ENCODE measurements at places on chromosomes 16 and 17. TPM values are rescaled to one million over a fixed set of nuclear protein-coding genes. Genes with fewer than 3 reads are reported as not detected.
A peak's percentile ranks its signal among the peaks of the same experiment; 100 is the strongest.

GRCh38 chr17:50194140-50194933 lies 7.1 kb downstream of the COL1A1 start:
- H3K27ac ChIP-seq: no peak overlapping the region
- DNase-seq: no peak
- H3K36me3 ChIP-seq: no peaks in the 10 kb centered on the region

GRCh38 chr17:40873801-40874200 lies 6.8 kb upstream of the KRT12 start:
- no peak overlapping the region for H3K4me3 ChIP-seq
- H3K4me1 ChIP-seq: no peaks in the 10 kb centered on the region
- no peaks in the 10 kb centered on the region for H3K36me3 ChIP-seq
- H3K27ac ChIP-seq: no peak overlapping the region
- no peaks in the 10 kb centered on the region for H3K27me3 ChIP-seq

DNA sequence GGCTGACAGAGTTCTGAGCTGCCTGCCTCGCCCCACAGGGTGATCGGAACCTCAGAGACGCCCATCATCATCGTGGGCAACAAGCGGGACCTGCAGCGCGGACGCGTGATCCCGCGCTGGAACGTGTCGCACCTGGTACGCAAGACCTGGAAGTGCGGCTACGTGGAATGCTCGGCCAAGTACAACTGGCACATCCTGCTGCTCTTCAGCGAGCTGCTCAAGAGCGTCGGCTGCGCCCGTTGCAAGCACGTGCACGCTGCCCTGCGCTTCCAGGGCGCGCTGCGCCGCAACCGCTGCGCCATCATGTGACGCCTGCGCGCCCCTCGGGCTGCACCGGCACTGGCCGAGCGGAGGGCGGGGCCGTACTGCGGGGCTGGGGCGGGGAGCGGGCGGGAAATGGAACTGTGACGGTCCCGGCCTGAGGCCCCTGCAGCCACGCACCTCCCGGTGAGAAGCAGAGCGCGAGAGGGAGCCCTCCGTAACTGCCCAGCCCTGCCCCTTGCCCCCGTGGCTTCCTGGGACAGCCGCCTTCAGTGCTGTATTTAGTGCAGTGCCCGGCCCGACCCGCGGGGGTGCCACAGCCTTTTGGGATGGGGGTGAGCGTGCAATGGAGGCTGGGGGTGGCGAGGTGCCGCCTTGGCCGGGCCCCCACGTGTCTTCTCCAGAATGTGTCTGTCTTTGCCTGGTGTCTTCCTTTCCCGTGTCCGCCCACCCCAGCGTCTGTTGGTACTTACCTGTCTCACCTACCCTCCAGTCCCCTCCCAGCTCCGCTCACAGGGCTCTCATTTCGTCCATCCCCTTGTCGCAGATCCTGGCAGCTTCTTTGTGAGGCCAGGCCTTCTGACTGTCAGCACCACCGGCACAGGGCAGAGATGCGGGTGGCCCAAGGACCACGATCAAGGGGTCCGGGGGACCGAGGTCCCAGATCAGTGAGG lies 9.8 kb downstream of the RASL10B start:
- H3K27me3 ChIP-seq: peaks cover 61% of the 10 kb centered on the region
- no peak for DNase-seq
- no peaks in the 10 kb centered on the region for H3K36me3 ChIP-seq
- no peak overlapping the region for H3K27ac ChIP-seq

DNA sequence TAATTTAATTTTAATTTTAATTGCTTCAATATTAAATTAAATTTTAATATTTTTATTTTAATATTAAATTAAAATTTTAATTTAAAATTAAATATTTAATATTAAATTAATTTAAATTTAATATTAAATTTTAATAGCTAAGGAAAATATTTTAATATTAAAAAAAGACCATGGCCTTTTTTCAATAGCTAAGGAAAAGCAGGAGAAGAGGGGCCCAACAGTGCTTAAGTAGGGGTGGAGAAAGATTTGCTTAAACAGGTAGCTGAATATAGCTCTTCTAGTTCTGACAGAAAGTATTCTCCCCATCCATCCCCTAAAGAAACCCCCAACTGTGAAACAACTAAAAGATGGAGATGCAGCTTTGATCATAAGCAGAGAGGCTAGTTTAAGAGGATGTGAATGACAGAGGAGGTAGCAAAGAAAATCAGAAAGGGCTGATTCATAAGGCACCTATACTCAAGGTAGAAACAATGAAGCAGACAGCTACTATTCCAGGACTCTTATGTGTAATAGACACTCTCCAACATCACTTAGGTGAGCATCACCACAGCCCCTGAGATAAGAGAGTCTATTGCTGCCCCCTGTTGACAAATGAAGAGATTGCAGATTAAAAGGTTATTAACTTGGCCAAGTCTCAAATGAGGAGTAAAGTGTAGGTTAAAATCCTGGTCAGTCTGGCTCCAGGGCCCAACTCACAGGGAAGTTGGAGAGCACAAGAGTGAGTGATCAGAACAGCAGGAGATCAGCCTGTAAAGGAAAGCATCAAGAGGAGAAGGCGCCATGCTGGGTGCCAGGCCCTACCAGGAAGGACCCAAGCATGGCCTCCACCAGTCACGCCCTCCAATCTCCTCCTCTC lies 7.8 kb upstream of the RNASEK start:
- no peak overlapping the region for H3K27ac ChIP-seq
- no peak overlapping the region for H3K4me3 ChIP-seq
- DNase-seq: no peak
- no peaks in the 10 kb centered on the region for H3K27me3 ChIP-seq
- H3K4me1 ChIP-seq: no peaks in the 10 kb centered on the region
- peaks cover 10% of the 10 kb centered on the region for H3K36me3 ChIP-seq

DNA sequence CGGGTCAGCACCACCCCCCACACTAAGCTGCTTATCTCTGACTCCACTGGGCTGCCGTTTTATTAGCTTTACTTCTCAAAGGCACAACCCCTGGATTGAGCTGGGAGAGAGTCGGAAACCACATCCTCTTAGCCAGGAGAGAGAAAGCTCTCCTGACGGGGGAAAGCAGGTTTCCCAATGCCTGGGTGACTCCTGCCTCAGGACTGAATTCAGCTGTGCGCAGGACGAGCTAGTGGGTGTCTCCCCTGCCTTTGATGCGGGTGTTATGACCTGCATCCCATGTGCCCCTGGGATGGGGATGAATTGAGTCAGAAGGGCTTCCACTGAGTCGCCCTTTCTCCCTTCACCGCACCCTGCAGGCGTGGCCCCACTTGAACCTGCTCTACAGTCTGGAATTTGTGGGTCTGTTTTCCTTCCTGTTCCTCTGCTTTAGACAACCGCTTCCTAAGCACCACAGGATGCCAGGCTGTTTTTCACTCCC lies 819.2 kb upstream of the EEF2KMT start:
- H3K4me1 ChIP-seq: no peaks in the 10 kb centered on the region
- no peak for DNase-seq
- H3K27ac ChIP-seq: no peak overlapping the region
- H3K27me3 ChIP-seq: no peaks in the 10 kb centered on the region
- H3K4me3 ChIP-seq: no peak overlapping the region

DNA sequence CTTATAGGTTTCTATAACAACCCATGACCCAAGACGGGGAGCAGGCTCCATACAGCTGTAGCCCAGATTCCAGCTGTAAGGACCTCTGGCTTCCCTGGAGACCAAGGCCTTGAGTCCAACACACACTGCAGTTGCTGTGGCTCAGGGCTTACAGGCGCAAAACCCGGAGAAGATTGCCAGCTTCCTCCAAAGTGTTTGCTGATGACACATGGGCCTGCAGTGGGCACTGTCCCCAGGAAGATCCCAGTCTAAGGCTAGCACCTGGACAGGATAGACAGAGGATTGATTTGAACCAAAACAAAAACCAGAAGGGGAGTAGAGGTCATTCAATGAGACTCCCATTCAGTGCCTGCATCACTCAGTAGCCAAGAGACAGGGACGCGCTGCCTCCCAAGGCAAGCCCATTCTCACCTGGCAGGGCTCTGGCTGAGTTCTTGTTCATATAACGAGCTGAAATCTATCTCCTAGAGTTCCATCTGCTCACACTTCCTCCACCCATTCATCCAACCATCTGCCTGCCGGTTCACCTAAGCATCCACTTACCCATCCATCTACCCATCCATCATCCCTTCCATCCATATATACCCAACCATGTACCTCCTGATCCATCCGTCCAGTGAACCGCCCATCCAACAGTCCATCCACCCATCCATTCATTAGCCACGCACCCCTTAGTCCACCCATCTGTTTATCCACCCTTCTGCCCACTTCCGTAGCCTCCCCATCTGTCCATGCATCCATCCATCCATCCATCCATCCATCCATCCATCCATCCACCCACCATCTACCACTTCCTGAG lies 10.2 kb downstream of the RAB11FIP4 start:
- H3K4me3 ChIP-seq: no peak overlapping the region
- H3K27ac ChIP-seq: no peak overlapping the region
- H3K27me3 ChIP-seq: no peaks in the 10 kb centered on the region
- no peak for DNase-seq
- H3K4me1 ChIP-seq: no peaks in the 10 kb centered on the region
- H3K36me3 ChIP-seq: no peaks in the 10 kb centered on the region

DNA sequence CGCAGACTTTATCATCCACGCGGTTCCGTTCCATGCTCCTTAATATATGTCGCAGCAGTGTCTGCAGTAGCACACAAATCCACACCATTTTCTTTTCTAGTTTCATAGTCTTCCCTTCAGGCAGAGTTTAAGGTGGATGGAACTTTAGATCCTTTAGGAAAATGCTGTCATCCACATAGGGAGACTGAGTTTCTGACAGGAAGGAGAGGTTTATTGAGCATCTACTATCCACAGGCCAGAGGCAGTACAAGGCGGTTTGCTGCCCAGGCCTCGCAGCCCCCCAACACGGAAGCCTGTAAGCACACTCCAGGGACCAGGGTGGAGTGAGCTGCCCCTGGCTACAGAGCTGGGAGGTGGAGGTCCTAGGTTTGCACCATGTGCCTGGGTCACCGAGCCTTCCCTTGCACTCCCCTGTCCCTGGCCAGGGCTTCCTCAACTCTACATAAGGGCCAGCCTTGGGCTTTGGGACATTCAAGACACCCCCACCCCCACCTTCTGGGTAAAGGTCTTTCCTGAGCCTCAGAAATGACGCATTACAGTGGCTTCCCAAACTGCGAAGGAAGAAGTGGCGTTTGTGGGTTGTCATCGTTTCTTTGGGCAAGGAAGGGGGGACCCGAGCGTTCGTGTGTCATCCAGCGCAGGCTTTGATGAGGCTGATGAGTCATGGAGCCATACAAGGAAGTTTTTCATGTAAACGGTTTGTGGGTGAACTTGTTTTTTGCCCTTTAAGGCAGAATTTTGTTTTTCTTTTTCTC lies 146.5 kb upstream of the PLCG2 start:
- H3K27ac ChIP-seq: peak overlapping the region; percentile 89
- DNase-seq: peak; percentile 68
- no peak overlapping the region for H3K4me3 ChIP-seq
- peaks cover 3% of the 10 kb centered on the region for H3K36me3 ChIP-seq
- no peaks in the 10 kb centered on the region for H3K27me3 ChIP-seq

GRCh38 chr16:86354641-86355513 lies 155.4 kb upstream of the FOXF1 start:
- no peaks in the 10 kb centered on the region for H3K27me3 ChIP-seq
- DNase-seq: no peak
- no peaks in the 10 kb centered on the region for H3K4me1 ChIP-seq
- no peaks in the 10 kb centered on the region for H3K36me3 ChIP-seq

DNA sequence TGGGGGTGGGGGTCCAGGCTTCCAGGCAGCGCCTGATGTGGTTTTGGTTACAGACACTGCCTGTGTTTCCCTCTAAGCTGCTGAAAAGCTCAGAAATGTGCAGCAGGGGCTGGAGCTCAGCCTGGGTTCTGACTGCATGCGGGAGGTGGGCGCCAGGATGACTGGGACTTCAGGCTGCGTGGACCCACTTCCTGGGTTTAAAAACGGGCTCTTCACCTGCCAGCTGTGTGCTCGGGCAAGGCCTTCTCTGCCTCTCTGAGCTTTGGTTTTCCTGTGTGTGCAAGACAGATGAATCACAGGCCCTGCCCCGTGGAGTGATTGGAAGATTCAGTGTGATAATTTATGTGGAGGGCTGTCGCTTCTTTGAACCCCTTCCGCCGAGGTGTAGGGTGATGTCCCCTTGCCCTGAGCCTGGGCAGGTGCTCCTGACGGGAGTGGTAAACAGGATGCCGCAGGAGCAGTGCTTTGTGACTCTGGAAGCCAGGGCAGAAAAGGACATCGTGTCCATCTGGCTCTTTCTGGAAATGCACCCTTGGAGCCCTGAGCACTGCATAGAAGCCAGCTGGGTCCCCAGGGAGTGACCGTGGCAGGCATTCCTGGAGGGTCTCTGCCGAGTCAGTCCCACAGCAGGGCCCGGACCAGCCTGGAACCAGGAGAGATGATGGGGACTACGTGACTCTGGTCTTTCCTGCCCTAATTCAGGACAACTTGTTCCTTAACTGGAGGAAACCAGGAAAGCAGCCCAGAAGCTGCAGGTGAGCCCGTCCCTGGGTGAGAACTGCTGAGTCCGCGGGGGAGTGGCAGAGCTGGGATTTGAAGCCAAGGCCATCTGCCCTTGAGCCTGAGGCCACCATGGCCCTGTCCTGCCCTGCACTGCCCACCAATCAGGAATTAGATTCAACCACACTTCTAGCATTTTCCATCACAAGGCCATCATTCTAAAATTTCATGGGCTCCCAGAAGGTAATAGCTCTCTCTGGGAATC lies 28.5 kb upstream of the SLC7A5 start:
- H3K27me3 ChIP-seq: no peaks in the 10 kb centered on the region
- H3K4me1 ChIP-seq: peaks cover 13% of the 10 kb centered on the region
- H3K36me3 ChIP-seq: no peaks in the 10 kb centered on the region
- DNase-seq: no peak
- H3K4me3 ChIP-seq: no peak overlapping the region
- peak overlapping the region; percentile 44 for H3K27ac ChIP-seq

DNA sequence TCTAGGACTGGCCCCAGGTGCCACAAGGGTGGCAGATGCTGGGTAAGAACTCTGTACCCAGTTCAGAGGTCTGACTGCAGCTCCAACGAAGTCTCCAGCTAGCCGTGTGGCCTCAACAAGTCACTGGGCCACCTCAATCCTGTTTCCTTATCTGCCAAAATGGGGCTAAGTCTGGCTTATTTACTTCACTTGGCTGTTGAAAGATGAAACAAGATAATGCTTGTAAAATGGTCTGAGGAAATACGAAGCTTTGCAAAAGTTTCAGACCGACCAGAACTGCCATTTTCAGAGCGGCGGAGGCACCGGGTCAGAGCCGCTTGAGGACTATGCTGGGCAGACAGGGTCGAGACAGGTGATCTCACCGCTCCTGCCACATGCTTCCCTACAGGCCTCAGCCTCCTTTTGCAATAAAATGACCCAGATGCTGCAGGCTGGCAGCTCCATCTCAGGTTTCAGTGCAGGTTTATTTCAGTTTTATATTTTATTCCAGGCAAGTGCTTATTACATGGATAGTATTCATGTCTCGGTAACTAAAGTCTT lies 17.2 kb downstream of the MNT start:
- H3K36me3 ChIP-seq: peaks cover 32% of the 10 kb centered on the region
- no peaks in the 10 kb centered on the region for H3K4me1 ChIP-seq
- no peak for DNase-seq
- H3K4me3 ChIP-seq: no peak overlapping the region

GRCh38 chr17:17508019-17508535 lies 11.9 kb upstream of the RASD1 start:
- H3K27me3 ChIP-seq: no peaks in the 10 kb centered on the region
- H3K4me1 ChIP-seq: no peaks in the 10 kb centered on the region
- H3K27ac ChIP-seq: no peak overlapping the region
- H3K4me3 ChIP-seq: no peak overlapping the region
- peaks cover 3% of the 10 kb centered on the region for H3K36me3 ChIP-seq
- no peak for DNase-seq

- H3K36me3 ChIP-seq: no peaks in the 10 kb centered on the region
- H3K4me3 ChIP-seq: no peak overlapping the region
- H3K27me3 ChIP-seq: no peaks in the 10 kb centered on the region
- no peaks in the 10 kb centered on the region for H3K4me1 ChIP-seq
These were observed 289.0 kb upstream of the XYLT1 start for GRCh38 chr16:17759451-17760390.

Gene TERB1
- not detected for total RNA-seq

Gene TOM1L1
- total RNA-seq: 0.67 TPM

Gene IKZF3
- total RNA-seq: 92.7 TPM

Gene IGFALS
- 0.88 TPM for total RNA-seq

Gene CD68
- 4.4 TPM for total RNA-seq
